Stimulated activated CD4-positive, alpha-beta T cell treated with anti-CD3 and anti-CD28 coated beads, TNF-alpha, amount 100 ng/mL, for 24 hours (primary cell): ENCODE measurements at places on chromosomes 4 and X.

DNA sequence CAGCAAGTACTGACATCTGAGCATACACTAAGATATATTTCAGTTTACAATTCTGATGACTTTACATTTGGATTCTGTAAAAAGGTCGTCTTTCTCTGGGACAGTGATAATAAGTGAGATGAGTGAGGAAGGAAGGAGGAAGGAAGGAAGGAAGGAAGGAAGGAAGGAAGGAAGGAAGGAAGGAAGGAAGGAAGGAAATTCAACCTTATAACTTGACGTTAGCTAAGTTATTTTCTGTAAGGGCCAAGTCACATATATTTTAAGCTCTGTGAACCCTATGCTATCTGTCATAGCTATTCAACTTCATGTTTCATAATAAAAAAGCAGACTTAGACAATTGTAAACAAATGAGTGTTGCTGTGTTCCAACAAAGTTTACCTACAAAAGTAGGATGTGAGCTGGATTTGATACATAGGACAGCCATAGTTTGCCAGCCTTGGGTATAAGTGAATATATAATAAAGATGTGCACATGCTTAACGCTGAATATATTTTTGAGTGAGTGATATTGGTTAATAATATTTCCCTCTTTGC, 753.0 kb upstream of the NDST4 start:
- DNase-seq = no peak

- DNase-seq = no peak
Measured at GRCh38 chr4:1898681-1899080, 27.5 kb downstream of the NSD2 start.

- no peak for DNase-seq
Measured at GRCh38 chrX:150566734-150567182, 1.7 kb upstream of the MTM1 start.

GRCh38 chr4:74490736-74491135, 45.8 kb downstream of the AREG start:
- no peak for DNase-seq

DNA sequence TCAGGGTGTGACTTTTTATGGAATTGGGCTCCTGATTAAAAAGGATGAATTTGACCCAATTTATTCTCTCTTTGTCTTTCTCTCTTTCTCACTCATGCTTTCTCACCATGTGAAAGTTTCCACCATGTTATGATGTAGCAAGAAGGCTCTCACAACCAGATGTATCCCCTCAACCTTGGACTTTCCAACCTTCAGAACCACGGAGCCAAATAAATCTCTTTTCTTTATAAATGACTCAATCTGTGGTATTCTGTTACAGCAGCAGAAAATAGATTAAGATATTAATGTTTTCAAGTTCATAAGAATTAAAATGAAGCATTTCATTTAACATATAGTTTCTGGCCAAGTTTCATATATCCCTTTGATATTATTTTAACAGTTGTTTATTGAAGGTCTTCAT, 698.5 kb downstream of the TRAM1L1 start:
- no peak for DNase-seq

DNA sequence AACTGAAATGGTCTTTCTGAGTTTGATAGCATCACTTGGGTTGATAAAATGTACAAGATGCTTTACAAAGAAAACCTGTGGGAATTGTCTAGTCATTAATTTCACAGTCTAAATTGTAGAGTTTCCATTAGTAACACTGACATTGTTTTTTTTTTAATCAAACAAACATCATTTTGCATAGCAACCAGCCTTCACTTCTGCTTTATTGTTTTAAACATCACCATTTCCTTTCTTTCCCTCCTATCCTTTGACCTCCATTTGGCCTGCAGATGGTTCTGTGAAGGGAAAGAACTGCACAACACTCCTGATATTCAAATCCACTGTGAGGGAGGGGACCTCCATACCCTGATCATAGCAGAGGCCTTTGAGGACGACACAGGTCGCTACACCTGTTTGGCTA, 171.1 kb downstream of the PALLD start:
- DNase-seq = no peak
